ENCODE measurements at places on chromosomes 5 and 9.

DNA sequence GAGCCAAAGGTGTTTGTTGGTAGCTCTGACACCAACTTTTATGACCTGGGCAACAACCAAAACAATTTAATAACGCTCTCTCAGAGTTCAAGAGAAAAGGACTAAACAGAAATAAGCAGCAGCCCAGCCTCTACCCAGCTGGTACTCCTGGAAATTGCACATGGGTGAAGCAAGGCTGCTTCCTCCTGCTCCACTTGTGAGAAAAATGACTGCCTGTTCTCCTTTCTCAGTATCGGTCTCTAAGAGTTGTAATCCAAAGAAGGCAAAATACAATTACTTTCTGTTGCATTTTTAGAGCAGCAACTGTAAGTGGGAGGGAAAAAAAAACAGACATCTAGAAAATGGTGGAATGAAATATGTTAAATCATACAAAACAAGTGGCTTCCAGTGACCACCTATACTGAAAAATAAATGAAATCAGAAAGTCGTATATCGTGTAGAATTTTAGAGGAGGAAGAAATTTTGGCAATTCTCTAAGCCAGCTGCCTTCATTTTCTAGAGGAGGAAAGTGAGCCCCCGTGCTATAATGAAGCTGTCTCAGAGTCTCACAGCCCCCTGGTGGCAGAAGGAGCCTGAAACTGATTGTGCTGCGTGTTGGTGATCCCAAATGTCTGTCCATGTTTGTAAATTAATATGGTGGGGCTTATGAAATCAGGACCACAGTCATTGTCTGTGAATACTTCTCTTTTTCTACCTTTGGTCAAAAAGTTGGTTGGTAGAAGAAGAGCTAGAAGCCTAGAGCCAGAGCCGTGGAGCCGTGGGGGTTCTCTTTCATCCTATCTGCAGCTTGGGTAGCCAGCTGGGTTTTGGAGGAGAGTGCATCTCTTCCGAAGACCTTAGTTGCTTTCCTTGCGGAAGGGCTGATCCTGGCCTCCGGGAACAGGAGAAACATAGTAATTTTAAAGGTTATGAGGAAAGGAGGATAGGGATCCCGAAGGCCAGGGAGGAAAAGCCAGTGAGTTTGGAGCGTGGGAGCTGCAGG lies 139.9 kb downstream of the PIP5K1B start:
- DNase-seq: no peak

DNA sequence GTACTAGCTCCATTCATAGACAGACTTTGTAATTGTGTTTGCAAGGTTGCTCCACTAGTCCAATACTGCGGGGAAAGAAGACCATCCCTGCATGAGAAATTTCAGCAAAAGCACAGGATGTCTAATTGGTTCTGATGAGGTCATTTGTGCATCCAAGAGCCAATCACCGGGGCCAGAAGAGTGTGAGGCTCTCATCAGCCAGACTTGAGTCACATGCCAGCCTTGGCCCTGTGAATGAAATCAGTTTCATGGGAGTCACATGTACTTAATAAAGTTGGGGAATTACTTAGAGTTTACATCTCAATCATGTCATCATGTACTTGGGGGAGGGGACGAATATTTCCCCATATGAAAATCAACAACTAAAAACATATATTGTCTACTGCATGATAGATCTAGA lies 1236.0 kb downstream of the MAT2B start:
- DNase-seq: no peak

DNA sequence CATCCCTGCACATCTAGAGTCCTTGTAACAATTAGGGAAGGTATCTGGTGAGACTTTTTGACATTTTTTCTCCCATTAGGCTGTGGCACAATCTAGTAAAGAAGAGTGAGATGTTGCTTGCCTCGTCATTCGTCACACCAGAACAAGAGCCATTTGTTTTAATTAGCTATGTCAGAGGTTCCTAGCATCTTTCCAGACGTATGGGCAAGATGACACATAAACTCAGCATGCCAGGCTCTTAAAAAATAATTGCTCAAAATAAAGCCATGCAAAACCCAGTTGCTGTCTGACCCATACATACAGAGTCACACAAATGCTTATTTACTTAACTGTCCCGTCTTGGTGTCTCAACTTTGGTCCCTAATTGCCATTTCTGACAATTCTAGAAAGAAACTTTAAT lies 125.9 kb downstream of the TRPM3 start:
- DNase-seq: no peak

DNA sequence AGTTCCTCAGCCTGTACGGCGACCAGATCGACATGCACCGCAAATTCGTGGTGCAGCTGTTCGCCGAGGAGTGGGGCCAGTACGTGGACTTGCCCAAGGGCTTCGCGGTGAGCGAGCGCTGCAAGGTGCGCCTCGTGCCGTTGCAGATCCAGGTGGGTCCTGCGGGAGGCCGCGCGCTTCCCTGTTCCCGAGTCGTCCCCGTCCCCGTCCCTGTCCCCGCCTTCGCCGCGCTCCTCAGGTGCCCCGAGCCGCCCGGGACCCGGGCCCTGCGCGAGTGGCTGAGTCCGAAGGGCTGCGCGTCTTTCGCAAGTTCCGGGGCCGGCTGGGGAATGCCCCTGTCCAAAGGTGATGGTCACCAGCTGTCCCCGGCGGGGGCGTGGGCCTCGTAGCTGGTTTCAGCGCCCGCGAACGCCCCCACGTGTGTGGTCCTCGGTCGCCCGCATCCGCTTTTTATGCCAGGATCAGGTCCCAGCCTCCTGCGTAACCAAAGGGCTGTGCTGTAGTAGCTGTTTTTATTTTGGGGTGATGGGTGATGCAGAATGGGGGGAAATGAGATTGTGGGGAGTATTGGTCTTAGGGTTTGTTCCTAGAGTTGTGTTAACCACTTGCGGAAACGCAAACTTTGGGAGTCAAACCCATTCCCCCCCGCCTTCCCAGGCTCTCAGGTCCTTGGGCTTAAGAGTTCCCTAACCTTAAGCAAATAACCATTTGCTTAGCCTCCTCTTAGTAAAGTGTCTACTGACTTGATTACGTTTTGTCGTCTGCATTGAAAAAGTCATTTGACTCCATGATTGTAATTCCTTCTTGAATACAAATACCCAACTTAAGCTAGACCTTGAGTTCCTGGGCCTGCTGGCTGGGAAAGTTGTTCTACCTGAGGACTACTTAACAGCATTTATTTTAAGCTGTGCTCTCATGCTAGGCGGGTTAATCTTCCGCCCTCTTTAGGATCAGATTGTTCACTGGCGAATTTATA lies 663 bp downstream of the ISOC1 start:
- peak; percentile 4 for DNase-seq

DNA sequence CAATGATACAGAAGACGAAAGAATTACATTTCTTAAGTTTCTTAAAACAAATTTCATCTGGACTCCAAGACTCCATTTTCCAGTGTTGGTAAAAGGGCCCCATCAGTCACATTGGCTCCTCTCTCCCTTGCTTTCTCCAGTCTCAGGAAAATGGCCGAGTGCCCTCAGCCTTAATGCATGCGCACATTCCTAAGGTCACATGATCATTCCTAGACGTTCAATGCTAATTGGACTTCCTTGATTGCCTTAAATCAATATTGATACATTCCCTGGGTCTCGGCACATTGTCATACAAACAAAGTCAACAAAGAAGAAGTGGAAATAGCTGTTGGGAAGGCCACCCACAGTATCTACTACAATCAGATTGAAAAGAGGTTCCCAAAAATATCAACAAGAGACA lies 413.6 kb upstream of the GRAMD2B start:
- DNase-seq: no peak

DNA sequence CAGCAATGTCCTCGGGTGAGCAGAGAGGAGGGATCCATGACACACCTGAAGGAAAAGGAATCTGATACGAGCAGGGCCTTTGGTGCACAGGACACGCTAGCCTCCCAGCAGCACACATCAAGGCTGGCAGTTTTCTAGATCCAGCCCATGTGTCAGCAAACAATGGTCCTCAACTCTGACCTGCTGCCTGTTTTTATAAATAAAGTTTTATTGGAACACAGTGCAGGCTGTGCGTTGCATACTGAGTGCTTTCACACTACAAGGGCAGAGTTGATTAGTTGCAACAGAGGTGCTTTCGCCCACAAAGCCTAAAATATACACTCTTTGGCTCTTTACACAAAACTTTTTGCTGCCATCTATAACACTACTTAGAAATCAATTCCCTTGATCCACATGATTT lies 147.1 kb downstream of the MYO10 start:
- no peak for DNase-seq

GRCh38 chr5:27353540-27353939 lies 315.2 kb upstream of the CDH9 start:
- no peak for DNase-seq

GRCh38 chr5:34053133-34053532 lies 10.1 kb upstream of the C1QTNF3 start:
- DNase-seq: no peak

GRCh38 chr5:465591-466403 lies 22.8 kb downstream of the EXOC3 start:
- DNase-seq: no peak

DNA sequence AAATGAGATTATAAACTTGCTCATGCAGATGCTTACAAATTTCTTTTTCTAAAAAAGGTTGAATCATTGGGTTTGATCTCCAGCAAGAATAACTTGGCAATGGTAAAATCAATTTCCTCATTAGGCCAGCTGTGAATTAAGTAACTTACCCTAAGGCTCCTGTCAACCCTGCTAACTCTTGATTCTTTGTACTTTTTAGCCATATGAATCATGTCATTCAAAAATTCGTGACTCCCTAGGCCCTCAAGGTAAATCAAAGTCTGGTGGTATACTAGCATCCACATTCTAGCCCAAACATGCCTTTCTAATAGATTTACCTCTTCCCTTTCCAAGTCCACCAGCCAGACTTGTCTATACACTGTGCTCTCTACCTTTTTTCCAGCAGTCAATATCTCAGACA lies 420.8 kb upstream of the BRINP1 start:
- no peak for DNase-seq

DNA sequence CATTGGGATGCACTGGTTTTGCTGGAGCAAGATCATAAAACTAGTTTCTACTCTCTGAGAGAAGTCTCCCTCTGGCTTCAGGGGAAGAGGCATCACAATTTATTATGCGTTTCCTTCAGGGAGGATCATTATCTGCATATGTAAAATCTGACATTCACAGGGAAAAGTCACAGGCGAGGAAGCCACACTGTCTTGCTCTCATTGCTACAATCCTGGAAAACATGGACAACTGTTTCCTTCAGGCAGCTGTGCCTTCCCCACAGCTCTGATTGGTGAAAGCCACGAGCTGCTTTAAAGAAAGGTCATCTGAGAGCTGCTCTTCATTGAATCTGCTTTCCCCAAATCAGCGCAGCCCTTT lies 397.8 kb downstream of the MED10 start:
- DNase-seq: no peak

- DNase-seq: no peak
Measured at GRCh38 chr9:124202447-124202971, 55.2 kb upstream of the NEK6 start.

- DNase-seq: no peak
Measured at GRCh38 chr9:127417131-127418036, 6.8 kb upstream of the ZNF79 start.

- no peak for DNase-seq
Measured at GRCh38 chr5:61784341-61784740, 452.3 kb downstream of the ZSWIM6 start.

DNA sequence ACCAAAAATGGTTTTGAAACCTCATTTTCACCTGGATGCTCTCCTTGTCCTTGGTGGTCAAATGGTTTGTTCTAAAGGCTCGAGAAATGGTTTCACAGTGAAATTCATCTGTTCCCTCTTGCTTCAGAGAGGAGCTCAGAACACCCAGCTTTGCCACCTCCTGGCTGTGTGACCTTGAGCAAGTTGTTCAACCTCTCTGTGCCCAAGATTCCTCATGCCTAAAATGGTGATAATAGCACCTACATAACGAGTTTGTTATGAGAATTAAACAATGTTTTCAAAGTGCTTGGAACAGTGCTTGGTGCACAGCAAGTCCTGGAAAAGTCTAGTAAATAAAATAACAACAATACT lies 6.5 kb upstream of the GADD45G start:
- DNase-seq: no peak

GRCh38 chr5:55885359-55885758 lies 34.2 kb downstream of the IL31RA start:
- DNase-seq: no peak

GRCh38 chr5:111135363-111135762 lies 43.2 kb downstream of the WDR36 start:
- DNase-seq: no peak

GRCh38 chr5:9151684-9152427 lies 394.0 kb downstream of the SEMA5A start:
- no peak for DNase-seq

- DNase-seq: no peak
Measured at GRCh38 chr5:66450237-66450636, 146.0 kb upstream of the MAST4 start.

DNA sequence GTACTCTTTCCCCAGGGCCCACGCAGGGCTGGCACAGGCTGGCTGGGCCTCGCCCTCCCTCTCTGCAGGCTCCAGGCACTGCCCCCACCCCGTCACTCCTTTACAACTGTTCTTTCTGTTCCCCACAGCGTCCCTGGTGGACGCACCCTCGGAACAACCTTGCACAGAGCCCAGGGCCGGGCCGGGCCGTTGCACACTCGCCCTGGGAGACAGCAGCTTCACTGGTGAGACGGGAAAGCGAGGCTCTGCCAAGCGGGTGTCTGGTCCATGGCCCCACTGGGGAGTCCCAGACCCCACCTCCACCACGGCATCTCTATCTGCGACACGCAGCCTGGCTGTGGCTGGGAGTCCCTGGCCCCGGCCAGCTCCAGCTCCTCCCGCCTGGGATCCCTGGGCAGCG lies 18.4 kb upstream of the QSOX2 start:
- DNase-seq: no peak

DNA sequence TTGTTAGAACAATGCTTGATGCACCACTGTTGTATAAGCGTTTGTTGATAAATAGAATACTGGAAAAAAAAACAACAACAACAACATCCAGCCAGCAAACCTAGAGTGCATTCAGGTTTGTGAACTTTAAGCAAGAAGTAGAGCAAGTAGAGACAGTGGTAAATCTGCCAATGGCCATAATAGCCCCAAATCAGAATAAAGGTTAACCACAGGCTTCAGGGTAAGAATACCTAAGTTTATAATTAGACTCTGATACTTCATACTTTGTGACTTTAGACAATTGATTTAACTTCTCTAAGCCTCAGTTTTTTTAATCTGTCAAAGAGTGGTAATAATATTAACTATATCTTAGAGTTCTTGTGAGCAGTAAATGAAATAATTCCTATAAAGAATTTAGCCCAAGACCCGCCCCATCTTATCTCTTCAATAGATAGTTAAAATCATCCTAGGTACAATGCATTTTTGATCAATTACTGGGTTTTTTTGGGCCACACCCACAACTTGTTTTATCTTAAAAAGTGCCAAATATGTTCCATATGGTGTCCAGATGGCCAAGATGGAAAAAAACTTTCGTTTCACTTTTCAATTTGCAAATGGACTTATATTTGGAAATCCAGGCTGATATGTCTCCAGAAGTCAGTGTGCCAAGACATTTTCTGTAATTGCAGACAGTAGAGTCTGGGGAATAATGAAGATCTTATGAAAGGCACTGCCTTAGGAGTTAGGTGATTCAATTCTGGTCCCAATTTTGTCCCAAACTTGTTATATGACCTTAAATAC lies 24.5 kb upstream of the DPYSL3 start:
- no peak for DNase-seq

GRCh38 chr9:87601176-87601575 lies 103.5 kb downstream of the DAPK1 start:
- no peak for DNase-seq
